ENCODE measurements at places on chromosomes 6 and 20.
A peak's percentile ranks its signal among the peaks of the same experiment; 100 is the strongest.

GRCh38 chr6:90953405-90954161 lies 366.7 kb upstream of the MAP3K7 start:
- DNase-seq = no peak

DNA sequence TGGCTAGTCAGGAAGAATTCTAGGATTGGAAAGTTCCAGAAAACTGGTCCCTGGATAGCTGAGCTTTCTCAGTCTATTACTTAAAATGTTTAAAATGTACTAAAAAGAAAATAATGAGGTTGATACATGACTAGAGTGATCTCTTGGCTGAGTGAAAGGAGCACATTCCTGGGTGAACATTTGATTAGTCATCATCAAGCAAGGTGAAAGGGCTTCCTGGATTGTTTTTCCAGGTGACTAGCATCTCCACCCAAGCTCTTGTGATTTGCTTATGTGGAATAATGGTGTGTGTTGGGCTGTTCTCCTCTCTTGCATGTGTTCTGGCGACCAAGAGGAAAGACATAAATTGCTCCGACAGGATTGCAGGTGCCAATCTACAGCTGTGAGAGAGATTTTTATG lies 42.9 kb downstream of the PKIB start:
- DNase-seq = no peak

- peak; percentile 76 for DNase-seq
These were observed 63.2 kb downstream of the PYGB start for GRCh38 chr20:25310921-25311728.

DNA sequence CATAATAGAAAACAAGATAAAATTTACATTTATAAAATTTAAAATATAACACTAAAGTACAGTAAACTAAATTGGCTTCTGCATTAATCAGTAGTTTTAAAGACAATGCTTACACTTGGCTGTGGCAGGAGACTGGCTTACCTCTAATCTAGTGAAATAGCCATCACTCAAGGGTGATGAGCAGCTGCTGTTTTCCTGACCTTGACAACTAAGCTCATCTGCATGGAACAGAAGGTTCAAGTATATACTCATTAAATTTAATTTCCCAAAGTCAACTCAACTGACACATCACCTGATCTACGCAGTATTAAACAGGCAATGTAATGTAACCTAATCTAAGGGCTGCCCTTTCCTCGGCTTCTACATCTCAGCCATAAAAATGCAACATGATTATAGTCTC lies 14.5 kb downstream of the TMX4 start:
- DNase-seq = no peak

- DNase-seq = no peak
These were observed 24.3 kb upstream of the KIAA0408 start for GRCh38 chr6:127483399-127484055.

DNA sequence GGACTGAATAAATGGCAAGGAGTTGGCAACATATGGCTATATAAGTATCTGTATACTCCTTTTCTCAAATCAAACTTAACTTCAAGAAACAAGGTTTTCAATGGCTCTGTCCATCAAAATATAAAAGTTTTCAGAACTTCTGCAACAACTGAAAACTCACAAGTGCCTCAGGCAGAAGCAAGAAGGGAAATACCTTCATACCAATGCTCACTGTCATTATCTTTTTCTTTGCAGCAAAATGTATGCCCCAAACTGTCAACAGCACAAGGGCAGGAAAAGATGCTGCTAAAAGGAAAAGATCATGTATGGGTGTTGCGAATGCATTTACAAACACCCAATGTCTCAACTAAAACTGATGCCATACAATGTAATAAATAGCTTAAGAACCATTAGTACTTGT lies 45.9 kb downstream of the PTPRK start:
- DNase-seq = no peak

DNA sequence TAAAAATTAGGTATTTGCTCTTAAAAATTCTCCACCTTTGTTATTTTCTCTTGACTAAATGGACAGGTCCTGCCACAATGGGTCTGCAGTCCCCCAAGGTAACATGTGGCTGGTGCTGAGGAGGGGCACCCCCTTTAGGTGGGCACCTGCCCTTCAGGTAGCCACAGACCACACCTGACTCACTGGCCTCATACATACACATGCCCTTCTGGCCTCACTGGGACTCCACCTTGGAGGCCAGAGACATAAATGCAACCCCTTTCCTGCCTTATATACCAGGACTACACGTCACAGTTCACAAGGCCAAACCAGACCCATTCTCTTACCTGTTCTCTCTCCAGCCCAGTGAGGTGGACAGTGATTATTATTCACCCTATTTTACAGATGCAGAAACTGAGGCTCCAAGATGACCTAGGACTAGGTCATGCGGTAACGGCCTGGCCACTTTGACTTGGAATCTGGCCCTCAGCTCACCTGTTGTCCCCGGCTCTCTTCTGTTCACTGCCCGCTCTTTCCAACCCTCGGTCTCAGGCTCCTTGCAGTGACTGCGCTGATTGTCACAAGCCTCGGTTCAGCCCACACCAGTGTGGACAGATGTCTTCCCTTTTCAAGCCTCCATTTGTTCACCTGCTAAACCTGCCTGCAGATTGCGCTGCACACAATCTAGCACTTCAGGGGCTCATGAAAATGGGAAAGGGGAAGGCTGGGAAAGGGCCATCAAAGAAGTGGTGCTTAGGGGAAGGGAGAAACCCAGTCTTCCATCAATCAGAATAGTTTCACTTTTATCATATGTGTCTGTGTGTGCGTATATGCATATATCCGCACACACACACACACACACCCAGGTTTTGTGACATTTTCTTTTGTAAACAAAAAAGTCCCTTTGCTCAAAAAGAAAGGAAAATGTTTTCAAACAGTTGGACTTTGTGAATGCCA lies 121.7 kb downstream of the BCAS1 start:
- DNase-seq = no peak

DNA sequence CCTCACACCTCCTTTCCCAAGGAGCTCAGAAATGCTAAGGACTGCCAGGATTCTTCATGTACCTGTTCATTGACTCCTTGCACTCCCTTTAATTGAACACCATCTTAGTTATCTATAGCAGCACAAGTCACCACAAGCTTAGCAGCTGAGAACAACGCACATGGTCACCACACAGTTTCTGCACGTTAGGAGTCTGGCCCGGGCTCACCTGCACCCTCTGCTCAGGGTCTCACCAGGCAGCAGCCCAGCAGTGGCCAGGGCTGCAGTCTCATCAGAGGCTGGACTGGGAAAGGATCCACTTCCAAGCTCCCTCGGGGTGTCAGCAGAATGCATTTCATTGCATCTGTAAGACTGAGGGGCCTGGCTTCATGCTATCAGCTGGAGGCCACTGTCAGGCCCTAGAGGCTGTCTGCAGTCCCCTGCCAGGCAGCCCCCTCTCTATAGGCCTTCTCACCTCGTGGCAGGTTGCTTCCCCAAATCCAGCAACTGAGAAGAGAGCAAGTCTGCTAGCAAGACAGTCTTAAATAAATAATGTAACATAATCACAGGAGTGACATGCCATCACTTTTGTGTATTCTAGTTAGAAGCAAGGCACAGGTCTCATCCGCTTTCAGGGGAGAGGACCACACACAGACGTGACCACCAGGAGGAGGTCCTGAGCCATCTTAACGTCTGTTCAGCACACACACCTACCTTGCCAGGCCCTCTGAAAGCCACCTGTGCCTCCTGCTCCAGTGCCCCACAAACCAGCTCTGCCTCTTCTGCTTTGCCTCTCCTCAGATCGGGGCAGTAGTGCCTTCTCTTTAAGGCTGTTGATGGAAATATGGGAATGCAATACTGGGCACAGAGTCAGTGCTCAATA lies 165.2 kb upstream of the CST7 start:
- DNase-seq = no peak

GRCh38 chr20:62501801-62502495 lies 26.2 kb upstream of the GATA5 start:
- no peak for DNase-seq

DNA sequence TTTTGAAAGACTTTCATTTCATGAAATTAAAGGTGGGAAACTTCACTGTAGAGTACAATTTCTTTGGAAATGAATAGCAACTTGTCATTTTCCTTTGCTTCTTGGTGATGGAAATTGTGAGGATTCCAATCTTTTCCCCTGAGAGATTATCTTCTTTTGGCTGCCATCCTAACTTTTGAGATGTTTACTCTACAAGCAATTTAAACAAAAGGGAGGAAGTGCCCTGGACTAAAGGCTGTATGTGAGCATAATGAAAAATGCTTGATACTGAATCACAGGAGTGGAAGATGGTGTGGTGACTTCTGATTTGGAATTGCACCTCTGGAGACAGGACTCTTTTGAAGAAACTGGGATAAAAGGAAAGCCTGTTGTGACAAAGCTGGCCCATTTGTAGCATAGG lies 43.1 kb upstream of the JAG1 start:
- peak; percentile 55 for DNase-seq

DNA sequence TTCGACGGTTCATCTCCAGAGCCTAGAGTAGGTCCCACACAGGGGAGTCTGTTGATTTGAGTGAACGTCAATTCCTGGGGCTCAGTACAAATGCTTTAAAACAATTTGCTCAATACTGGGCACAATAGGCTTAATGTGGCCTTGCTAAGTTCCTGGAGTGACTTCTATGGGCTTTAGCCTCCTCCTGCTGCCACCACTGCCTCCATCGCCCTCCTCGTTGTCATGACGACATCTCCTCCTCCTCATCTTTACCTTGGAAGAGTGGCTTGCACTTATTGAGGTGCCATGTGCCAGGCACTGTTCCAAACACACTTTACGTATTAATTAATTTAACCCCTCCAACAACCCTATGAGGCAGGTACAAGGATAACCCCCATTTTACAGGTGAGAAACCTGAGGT lies 11.8 kb upstream of the ZMYND8 start:
- no peak for DNase-seq

DNA sequence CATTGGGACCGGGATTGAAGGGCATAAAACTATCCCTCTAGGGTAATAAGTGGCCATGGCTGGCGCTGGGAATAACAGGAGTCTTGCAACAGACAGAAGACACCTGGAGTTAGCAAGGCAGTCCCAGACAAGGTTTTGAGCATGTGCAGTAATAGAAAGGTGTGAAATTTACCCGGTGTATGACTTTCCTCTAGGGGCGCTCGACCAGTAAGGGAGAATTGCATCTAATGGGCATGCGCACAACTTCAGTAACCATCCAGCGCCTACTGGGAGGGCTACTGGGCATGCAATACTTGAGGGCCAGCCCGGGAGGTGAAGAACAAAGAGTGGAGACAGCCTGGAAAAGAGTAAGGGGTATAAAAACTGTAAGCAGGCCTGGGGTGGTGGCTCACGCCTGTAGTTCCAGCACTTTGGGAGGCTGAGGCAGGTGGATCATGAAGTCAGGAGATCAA lies 32.7 kb downstream of the SERPINB6 start:
- no peak for DNase-seq

- no peak for DNase-seq
These were observed 302.7 kb upstream of the ZFP64 start for GRCh38 chr20:52494244-52494643.

DNA sequence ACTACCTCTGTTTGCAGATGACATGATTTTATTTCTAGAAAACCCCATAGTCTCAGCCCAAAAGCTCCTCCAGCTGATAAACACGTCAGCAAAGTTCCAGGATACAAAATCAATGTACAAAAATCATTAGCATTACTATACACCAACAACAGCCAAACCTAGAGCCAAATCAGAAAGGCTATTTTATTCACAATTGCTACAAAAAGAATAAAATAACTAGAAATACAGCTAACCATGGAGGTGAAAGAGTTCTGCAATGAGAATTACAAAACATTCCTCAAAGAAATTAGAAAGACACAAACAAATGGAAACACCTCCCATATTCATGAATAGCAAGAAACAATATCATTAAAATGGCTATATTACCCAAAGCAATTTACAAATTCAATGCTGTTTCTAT lies 65.6 kb upstream of the HTR1E start:
- DNase-seq = no peak

GRCh38 chr6:143543435-143543834 lies 31.9 kb upstream of the FUCA2 start:
- DNase-seq = no peak

DNA sequence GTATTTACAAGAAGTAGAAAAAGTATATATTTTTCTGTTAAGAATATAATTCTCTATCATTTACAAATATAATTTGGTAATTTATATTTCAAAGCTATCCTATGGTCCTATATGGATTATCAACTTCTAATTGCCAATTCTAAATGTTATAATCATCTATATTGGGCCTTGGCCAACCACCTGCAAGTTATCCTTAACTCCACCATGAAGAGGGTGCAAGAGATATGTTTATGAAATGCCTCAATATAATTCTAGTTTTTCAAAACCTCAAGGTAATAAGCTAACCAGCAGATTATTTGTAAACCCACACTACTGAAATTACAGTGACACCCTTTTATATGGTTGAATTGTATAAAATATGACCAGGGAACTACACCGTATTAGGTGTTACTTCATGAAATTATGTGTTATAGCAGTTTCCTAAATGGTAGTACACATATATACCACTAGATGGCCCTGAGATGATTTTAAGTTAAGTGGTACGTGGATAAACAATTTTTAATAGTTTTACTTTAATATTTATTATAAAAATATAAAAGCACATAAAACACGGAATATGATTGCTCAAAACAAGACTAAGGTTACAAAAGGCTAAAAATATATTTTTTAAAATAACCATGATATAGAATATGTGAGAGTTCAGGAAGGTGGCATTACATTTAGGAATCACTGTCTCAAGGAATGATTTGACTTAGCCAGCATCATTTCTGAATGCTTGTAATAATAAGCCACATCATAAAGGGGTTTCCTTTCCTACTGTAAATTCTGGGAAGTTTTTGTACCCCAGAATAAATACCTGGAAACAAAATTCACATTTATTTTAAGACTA lies 9.8 kb upstream of the PNISR start:
- peak; percentile 20 for DNase-seq

- no peak for DNase-seq
These were observed 18.0 kb downstream of the APCDD1L start for GRCh38 chr20:58497076-58497641.

DNA sequence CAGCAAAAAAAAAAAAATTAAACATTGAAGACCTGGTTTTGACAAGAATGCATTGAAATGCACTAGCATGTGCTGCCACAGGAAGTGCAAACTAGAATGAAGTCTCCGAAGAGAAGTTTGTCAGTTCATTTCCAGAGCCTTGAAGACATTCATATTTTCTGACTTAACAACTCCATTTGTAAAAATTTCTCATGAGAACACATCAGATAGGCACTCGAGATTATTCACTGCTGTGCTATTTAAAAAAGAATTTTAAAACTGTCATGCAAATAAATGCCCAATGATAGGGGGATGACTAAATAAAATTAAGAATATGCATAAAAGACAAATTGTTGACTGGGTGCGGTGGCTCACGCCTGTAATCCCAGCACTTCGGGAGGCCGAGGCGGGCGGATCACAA lies 394.6 kb upstream of the JARID2 start:
- DNase-seq = no peak

GRCh38 chr6:92011681-92012245 lies 1407.6 kb downstream of the EPHA7 start:
- DNase-seq = no peak

Data from fibroblast of gingiva (primary cell).